ENCODE measurements at places on chromosomes 2 and 18.

GRCh38 chr2:7539077-7539476 is 621.9 kb downstream of the RNF144A start:
- DNase-seq, result no peak

DNA sequence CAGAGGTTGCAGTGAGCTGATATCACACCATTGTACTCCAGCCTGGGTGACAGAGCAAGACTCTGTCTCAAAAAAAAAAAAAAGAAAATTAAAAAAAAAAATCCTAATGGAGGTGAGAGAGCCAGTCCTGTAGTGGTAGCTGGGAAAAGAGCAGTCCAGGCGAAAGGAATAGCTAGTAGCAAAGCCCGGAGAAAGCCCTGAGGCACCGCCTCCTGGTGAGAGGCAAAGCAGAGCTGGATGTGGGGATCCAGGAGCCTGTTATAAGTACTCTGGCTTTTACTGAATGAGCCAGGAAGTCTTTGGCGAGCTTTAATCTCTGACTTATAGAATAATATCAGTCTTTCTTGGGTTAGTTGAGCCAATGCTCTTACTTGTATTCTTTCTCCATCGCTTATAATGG is 6.6 kb upstream of the KLHL23 start:
- no peak for DNase-seq

GRCh38 chr2:10564876-10565445 is 116.8 kb upstream of the ODC1 start:
- no peak for DNase-seq

DNA sequence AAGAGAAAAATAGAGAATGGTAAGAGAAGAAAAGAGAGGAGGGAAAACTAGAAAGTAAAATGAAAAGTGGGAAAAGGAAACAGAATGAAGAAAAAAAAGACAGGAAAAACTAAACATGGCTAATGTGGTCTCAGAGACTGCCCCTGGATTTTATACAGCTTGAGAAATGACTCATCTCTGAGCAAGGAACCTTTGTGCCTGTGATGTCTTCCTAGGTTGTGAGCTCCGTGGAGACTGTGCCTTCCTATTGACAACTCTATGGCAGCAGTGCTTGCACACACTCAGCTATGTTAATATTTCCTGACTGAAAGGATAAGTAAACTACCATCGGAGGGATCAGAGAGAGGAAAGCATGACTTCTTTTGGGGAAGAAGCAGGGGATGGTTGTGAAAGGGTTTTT is 203.8 kb downstream of the RDH14 start:
- no peak for DNase-seq

DNA sequence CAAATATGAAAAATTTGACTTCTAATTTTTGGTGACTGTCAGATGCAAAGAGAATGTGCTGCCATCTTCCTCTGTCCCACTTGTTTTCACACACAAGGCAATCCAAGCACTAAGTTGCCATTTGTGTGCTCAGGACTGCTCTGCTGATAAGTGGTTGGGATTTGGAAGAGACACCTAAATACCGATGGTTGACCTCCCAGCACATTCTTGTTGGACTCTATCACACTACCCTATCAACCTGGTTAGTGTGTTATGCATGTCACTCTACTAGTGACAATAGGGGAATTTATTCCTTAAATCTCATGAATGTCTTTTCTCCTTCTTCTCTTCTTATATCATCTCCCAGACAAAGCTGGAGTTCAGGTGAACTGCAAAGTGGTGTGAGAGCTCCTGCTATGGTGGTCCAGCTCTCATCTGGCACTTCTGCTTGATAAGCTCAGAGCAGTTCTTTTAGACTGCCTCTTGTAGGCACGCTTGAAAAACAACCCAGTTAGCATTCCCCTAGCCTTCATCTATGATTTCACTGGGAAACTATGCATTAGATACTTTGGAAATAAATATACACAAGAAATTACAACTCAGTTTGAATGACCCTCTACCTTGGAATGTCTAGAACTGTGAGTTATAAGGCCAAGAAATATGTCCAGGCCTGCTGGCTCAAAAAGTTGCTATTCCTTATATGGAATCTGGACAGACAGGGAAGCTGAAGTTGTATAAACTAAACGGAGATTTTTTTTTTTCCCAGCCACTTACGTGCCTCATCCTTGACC is 404.8 kb downstream of the MEIS1 start:
- DNase-seq, result no peak

DNA sequence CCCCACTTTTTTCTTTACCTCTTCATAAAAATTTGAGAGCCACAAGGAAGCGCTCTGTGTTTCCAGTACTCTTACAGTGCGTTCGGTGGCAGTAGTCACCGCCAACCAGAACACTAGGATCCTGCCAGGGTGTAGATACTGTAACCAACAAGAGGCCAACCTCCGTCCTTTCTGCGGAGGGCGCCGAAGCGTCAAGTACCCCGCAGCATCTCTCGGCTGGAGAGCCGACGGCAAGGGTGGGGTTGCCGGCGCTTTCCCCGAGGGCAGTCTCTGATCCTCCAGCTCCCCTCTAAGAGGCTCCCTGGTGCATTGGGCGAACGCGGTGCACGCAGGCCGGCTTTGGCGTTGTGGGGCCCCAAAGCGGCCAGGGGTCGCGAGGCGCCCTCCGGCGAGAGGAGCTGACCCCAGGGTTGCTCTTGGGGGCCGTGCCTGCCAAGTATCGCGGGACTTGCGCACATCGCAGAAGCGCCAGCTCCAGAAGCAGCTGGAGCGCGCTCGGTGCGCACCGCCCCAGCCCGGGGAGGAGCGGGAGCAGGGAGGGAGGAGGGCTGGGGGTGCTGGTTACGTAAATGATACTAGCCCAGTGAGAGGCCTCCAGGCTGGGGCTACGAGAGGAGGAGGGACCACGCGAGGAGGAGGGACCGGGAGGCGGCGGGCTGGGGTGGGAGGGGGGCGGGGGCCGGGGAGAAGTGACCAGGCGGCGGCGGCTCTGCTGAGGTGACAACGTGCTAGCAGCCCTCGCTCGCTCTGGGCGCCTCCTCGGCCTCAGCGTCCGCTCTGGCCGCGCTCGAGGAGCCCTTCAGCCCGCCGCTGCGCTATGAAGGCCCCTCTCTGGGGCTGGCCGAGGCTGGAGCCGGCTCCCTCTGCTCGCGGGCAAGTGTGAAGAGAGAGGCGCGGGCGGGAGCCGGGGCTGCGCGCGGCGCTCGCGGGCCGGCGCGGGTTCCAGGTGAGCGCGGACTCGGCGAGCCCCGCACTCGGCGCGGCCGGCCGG is at the start of gene GALNT13:
GALNT13 (plus strand) TSS at position 692 of the 991 bp plus-strand sequence.
- DNase-seq, result no peak

DNA sequence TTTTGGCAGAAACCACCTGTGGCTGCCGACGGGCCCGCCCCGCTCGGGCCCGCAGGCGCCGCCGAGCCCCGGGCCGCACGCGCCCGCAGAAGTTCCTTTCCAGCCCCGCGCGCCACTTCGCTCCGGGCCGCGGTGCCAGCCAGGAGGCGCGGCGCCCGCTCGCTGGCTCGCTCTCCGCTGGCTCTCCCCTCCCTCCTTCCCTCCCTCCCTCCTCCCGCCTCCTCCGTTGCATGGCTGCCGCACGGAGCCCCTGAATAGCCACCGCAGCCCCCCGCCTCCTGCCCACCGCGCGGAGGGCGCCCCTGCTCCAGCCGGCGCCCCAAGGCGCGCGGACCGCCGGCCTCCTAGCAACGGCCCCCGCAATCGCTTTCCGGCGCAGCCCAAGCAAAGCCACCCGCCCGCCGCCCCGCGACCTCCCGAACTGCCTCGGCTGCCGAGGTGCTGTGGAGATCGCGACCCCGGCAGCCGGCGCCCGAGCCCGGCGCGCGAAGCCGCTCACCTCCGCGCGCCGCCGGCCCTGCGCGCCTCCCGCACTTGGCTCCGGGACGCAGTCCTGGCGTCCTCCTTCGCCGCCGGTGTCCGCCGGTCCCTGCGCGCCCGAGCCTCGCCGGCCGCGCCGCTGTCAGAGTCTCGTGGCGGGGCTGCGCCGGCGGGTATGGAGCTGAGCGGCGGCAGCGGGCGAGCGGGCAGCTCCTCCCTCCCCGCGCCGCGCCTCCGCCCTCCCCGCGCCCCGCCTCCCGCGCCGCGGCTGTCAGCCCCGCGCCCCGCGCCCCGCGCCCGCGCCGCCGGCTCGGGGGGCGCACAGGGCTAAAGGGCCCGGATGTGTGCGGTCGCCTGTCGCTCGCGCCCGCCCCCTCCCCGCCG is at the start of gene ZBTB7C:
ZBTB7C (minus strand) TSS at position 657 of the 864 bp plus-strand sequence.
- no peak for DNase-seq

DNA sequence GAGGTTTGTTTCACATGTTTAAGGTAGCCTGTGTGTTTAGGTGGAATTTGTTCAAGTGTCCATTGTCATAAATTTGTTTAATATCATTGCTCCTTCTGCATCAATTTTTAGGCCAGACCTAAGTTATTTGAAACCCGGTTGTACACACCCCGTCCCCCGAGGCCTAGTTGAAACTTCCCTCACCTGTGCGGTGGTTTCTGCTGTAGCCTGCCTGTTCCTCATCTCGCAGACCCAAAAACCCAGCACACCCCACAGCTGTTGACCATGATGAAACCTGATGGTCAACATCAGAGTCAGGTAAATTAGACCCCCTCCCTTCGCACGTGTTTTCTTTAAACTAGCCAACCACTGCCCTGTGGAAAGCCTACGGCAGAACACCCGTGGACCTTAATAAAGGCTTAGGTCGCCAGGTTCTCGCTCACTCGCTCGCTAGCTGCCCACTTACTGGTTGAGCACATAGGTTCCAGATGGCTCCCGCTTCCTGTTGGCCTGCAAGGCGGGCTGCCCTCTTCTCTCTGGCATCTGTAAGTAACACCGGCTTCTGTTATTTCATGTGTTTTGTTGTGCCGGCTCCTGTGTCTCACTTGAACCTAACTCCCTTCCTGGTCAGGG is 64.4 kb downstream of the EML6 start:
- no peak for DNase-seq

- DNase-seq, result no peak
Measured at GRCh38 chr2:185201063-185201462, 537.5 kb upstream of the FSIP2 start.

GRCh38 chr2:101361522-101361921 is 25.8 kb downstream of the CREG2 start:
- no peak for DNase-seq

DNA sequence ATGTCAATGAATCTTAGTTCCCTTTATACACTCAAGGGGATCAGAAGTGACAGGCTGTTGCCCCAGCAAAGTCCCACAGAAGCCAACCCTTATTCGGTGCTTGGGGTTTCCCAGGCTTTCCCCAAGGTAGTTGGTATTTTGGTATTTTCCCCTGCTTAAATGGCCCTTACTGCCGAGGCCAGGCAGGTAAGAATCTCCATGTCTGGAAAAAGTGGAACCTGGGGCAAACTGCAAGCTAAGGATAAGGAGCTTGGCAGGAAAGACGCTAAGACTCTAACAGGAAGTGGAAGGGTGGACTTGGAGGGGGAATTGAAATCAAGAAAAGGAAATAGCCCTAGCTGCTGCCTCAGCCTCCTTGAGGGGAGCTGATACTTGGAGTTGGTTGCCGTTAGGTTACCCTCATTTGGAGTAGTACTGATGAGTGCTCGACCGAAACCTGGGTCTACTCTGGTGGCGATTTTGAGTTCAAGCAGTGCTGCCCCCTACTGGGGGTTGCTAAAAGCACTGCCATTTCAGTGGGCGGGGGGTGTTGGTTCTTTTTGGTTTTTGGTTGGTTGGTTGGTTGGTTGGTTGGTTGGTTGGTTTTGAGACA is 3.3 kb upstream of the GPBAR1 start:
- DNase-seq, result peak; percentile 45

GRCh38 chr2:197975931-197976519 is 171.6 kb downstream of the PLCL1 start:
- no peak for DNase-seq

GRCh38 chr2:84427235-84428138 is 31.6 kb downstream of the SUCLG1 start:
- no peak for DNase-seq

GRCh38 chr18:72336786-72337185 is 207.4 kb downstream of the CBLN2 start:
- DNase-seq, result no peak

GRCh38 chr2:240811346-240812300 is 8.4 kb downstream of the KIF1A start:
- DNase-seq, result no peak

DNA sequence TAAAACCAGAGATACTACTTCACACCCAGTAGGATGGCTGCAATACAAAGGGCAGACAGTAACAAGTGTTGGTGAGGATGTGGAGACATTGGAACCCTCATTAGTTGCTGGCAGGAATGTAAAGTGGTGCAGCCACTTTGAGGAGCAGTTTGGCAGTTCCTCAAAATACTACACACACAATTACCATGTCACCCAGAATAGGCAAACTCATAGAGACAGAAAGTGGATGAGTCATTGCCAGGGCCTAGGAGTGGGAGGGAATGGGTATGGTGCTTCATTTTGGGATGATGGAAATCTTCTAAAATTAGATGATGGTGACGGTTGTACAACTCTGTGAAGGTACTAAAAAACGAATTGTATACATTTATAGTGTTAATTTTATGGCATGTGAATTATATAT is 54.8 kb downstream of the ATP9B start:
- no peak for DNase-seq

DNA sequence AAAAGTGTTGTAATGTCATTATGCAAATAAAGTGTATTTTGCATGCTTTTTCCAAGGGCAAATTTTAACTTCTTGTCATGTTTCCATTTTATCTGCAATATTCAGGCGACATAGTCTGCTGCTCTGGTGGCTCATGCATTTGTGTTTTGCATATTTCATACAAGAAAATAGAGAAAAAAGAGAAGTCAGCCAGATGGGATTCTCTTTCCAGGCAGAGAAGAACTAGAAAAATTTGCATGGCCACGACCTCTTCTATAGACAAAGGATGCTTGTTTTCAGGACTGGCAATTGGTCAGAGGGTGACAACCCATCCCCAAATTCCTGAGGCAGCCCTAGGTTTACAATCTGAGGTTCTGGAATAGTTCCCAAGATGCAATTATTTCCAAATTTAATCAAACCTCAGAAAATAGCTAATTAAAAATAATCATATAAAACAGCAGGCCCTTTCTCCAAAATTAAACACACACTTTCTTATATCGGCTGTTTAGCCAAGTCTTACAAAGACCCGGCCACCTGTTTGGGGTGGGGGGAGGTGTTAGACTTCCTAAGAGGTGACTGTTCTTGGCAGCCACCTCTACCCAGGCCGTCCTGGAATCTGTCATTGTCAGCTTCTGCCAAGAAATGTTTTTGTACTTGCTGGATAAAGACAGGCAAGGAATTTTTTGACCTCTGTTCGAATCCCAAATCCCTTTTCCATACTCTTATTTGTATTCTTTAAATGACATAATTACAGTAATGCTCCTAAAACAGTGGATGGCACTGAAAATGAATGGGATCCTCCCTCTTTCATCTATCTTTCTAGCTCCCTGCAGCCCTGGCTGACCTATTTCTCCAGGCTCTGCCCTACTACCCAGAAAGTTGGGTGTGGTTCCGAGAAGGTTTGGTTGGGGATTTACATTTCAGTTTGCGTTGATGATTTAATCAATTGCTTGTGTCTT is 20.8 kb upstream of the SOS1 start:
- DNase-seq, result no peak

DNA sequence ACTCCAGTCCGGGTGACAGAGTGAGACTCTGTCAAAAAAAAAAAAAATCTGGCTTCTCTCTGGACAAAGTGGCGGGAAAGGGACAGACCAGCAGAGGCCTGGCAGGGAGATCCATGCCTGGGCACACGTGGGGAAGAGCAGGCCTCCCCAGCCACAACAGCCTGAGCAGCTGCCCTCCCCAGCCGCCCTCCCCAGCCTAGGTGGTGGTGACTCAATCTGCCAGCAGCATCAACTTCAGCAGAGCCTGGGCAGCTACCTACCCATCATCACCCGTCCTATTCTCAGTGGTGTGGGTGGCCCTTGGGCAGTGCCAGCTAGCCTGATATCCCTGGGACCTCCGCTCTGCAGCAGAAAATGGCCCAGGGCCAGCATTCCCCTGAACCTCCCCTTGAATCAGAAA is 612.4 kb downstream of the FBXO15 start:
- DNase-seq, result no peak

- DNase-seq, result no peak
Measured at GRCh38 chr18:68454511-68455228, 260.2 kb downstream of the TMX3 start.
